Thymus (tissue), 14 donors: ENCODE measurements at places on chromosomes 11 and 22.

- DNase-seq = no peak
Observed at GRCh38 chr22:50675553-50676179, 3.0 kb downstream of the SHANK3 start.

DNA sequence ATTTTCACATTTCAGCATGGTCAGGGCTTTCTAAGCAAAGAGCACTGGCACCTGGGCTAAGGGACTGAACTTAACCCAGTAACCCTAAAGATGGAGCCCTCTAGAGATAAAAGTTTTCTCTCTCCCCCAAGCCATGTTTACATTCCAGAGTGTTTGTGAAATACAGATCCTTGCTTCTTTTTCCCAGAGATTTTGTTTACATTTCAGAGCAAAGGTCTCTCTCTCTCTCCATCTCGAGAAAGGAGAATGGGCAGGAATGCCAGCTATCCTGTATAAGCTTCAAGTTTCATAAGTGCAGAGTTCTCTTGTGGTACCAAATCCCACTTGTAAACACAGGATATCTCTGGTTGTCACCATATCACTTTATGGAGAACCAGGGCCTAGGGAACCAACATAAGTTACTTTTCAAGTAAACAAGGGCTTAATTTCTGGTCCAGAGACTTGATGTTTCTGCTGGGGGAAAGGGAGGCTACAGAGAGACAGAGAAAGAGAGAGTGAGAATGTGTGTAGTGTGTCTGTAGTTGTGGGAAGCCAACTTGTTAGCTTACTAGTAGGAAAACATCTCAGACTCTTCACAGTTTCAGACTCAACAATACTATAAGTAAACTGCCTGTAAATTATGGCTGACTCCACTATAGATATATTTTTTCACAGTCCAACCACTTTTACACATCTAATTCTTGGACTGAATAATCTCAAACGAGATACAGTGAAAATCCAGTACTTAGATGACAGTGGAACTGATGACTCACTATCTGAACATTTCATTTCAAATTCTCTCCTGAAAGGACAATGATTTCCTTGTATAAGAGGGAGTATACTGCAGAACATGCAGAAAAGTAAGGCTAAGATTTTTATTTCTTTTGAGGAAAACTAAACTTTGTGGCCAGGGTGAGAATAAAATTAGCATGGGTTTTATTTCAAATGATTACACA is 76.2 kb downstream of the ARHGAP32 start:
- no peak for DNase-seq

DNA sequence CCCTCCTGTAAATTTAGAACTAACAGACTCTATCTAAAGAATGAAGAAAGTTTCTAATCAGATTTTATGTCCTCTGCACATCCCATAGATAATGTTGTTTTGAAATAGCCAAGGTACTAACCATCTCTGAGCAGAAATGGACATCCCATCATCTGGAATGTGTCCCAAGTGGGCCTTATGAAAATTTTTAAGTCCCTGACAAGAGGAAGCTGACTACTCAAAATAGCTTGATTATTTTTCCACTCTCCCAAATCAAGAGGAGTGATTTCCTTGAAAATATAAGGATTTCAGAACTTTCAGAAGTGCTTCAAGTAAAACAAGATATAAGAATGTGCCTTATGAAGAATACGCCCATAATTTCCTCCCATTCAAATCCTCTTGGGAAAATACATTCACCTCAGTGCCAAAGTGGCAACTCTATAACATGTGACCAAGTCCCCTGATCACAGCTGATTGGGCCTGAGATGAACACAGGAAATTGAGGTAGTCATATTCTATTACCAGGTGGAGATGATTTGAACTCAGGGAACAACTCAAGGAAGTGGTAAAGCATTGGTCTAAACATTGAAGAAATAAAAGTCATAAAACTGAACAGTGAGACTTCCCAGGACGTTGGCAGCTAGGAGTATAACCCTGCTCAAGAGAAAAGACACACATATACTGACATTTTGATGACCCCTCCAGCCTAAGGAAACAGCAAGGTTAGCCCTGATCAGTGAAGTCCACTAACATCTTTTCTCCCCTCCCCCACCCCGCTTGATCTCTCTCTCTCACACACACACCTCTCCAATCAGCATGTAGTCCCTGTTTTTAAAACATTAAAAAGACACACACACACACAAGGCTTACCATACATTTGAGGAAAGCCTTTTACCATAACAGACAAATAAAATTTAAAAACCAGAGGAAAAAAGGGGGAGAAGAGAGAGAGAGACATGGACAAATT is 70.8 kb upstream of the TEAD1 start:
- DNase-seq = no peak

- no peak for DNase-seq
Observed at GRCh38 chr11:46391186-46391577, 394 bp downstream of the CHRM4 start.

GRCh38 chr11:15565880-15566279 is 451.2 kb downstream of the INSC start:
- DNase-seq = no peak

DNA sequence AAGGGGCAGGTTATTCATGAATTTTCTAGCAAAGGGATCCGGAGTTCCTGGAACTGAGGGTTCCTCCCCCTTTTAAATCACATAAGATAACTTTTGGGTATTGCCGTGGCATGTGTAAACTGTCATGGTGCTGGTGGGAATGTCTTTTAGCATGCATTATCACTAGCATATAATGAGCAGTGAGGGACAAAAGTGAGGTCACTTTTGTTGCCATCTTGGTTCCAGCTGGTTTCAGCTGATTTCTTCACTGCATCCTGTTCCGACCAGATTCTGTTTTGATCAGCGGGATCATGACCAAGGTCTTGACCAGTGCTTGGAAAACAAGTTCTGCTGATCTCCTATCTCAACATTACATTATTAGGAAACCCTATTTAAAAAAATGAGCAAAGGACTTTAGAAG is 7.4 kb downstream of the MIF start:
- DNase-seq = no peak

DNA sequence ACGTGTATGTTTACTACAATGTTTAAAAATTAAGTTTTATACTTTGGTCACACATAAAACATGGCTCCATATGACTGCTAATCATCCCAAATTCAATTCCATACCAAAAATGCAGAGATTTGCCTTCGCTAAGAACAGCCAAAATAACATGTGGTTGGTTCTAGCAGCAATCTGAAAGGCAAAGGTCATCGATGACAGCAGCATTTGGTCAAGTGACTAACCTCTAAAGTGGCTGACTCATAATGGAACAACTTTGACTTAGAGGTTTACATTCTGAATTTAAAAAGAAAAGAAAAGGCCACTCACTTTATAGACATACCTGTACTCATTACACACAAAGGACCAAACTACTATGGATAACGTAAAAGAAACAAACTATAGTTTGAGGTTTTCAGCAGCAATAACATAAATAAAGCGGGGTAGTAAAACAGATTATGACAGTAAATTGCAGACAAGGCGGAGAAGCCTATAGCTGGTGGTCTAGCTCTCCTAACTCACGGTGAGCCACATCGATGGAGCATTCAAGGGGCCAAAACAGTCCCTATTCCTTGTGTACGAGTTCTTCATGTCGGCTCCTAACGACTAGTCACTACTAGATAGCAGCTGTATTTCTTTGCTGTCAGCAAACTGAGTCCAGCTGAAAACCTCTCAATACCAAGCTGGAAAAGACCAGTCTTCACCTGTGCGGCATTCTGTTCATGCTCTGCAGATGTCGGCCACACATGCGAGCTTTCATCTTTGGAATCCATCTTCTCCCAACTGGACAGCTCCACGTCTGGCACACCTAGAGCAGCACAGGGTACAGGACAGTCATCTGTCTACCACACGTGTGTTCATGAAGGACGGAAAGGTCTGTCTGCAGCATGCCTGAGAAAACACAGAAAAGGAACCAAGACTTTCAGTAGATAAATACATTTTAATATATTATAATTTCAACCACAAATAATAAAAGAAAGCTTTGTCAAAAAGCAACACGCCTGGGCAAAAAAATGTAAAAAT is 42.1 kb downstream of the PRDM10 start:
- no peak for DNase-seq

DNA sequence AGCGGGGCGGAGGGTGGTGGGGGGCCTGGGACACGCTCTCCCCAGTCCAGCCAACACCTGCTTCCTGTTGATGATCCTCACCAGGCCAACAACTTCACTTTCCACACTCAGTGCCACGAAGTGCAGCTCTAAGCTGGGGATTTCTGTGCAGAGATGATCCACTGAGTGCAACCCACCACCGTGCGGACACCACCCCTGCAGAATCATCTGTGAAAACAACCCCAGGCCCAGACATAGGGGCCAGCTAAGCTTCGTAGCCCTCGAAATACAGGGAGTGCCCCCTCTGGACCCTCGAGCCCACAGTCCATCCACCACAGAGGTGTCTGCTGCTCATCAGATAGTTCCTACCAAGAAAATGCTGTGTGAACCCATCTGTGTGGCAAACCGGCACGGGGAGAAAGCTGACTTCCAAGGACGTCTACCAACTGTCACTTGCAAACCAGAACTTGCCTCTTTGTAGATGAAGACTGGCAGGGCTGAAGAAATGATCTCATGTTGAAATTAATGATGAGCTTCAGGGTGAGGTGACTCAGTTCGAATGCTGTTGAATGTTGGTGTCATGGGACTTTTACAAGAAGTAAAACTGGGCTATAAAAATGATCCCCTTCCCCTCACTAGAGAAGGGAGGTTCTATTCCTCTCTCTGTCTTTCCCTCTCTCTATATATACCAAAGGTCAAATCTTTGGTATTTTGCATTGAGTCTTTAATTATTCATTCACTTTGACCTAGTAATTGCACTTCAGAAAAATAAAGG is 73.4 kb downstream of the MYEOV start:
- no peak for DNase-seq

- no peak for DNase-seq
Observed at GRCh38 chr11:92212530-92212929, 12.1 kb upstream of the FAT3 start.

- DNase-seq = no peak
Observed at GRCh38 chr11:69447786-69448185, 33.7 kb upstream of the LINC01488 start.
